Stimulated activated CD8-positive, alpha-beta memory T cell treated with anti-CD3 and anti-CD28 coated beads, Interleukin-7, amount 100 ng/mL, for 4 hours (primary cell): ENCODE measurements at places on chromosomes 7 and 10.

- no peak for DNase-seq
Measured at GRCh38 chr10:93186653-93187052, 113.0 kb downstream of the CYP26A1 start.

DNA sequence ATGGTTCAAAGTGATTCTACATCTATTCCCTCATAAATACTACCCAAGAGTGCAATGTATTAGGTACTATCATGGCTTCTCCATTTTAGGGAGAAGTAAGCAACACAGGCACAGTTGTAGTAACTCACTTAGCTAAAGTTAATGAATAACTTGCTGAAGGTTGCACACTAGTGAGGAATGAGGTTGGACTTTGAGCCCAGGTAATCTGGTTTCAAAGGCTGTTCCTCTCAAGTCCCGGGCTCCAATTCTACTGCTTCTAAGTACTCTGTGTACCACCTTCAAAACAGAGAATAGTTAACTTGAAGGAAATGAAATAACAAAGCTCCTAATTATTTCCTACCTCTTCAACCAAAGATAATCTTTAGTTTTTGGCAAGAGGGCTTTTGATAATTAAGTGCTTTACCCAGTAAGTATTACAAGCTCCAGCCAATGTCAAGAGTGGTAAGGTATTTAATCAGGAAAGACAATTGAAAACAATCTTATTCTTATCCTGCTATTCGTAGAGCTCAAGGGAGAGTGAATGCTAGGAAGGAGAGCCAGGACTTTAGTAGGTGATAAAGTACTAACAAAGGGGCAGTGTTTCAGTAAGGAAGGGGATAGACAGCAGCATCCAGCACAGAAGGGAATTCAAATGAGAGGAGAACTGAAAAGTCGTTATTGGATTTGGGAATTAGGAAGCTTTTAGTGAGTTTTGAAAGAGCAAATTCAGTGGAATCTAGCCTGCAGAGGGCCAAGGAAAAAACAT lies 158.2 kb upstream of the PTPRZ1 start:
- no peak for DNase-seq

GRCh38 chr10:24993237-24993958 lies 22.6 kb downstream of the ENKUR start:
- no peak for DNase-seq

GRCh38 chr10:43689618-43689954 lies 40.9 kb upstream of the ZNF32 start:
- peak; percentile 26 for DNase-seq

GRCh38 chr10:118332948-118333710 lies 9.0 kb downstream of the FAM204A start:
- no peak for DNase-seq

DNA sequence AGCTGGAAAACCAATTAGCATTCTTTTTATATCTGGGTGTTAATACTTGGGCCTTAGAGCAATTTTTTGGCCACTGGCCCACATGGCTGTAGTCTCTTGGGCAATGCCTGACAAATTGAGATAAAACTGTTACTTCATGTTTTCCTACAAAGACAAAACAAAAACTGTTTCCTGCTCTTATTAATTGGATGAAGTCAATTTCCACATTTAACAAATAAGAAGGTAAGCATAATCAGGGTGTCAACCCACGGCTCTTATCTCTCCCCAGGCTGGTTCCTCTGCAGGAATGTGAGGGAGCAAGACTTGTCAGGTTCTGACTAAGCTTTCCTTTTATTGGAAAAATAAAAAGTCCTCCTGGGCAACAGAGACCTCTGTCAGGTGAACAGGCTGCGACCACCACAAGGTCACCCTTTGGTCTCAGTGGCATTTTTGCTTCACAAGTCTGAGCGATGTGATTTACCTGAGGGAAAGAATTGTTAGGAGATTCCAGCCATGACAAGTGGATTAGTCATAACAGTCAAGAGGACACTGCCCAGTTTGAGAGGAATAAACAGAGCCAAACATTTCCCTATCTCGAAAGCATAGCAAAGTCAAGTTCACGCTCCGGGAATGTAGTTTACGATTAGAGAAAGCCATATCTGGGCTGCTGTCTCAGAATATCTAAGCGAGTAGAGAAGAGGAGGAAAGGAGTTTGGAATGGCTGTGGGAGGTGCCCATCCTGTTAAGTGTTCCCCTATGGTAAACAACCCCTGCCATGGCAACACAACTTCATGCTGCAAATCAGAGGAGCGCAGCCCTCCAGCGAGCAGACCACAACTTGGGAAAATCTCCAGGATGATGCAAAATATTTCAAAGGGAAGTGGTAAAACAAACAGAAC lies 144.4 kb downstream of the TES start:
- no peak for DNase-seq

DNA sequence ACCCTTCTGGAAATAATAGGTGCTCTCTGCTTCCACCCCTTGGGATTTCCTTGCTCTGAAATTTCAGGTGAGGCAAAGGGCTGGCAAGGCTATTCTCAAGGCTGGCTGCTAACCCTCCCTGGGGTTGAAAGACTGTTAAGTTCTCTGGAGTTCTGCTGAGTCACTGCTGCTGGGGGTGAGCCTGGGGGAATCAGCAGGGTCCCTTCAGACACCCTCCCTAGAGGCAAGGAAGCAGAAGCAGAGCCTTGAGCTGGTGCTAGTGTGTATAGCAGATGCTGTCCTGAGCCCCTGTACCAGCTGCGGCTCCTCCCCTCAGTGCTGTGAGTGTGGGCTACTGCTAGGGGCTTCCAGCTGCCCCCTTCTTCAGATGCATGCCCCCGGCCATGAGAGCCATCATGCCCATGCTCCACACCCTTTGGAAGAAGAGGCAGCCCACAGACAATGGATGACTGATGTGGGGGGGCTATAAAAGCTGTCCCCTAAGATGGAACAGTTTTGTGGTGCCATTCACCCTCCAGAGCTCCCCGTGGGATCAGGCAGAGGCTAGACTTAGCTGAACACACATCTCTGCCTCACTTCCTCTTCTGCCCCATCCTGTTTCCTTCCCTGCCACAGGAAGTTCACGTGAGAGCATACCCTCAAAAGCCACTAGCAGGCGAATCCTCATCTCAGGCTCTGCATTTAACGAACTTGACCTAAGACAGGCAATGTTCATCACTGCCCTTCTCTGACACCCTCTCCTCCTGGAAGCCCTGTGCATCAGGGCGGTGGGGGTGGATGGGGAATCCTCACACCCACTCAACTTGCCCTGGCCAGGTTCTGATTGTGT lies 91.8 kb downstream of the SH3PXD2A start:
- DNase-seq: no peak

GRCh38 chr10:129883029-129883428 lies 81.0 kb downstream of the EBF3 start:
- no peak for DNase-seq

- DNase-seq: no peak
Measured at GRCh38 chr7:98448766-98449165, 47.9 kb upstream of the BAIAP2L1 start.

- DNase-seq: no peak
Measured at GRCh38 chr7:464454-465401, 54.9 kb downstream of the PDGFA start.

- DNase-seq: no peak
Measured at GRCh38 chr10:100759331-100759730, 13.9 kb downstream of the PAX2 start.

- DNase-seq: no peak
Measured at GRCh38 chr7:106978425-106979420, 65.8 kb upstream of the PRKAR2B start.

GRCh38 chr7:29418056-29418455 lies 145.6 kb upstream of the PRR15 start:
- DNase-seq: no peak

DNA sequence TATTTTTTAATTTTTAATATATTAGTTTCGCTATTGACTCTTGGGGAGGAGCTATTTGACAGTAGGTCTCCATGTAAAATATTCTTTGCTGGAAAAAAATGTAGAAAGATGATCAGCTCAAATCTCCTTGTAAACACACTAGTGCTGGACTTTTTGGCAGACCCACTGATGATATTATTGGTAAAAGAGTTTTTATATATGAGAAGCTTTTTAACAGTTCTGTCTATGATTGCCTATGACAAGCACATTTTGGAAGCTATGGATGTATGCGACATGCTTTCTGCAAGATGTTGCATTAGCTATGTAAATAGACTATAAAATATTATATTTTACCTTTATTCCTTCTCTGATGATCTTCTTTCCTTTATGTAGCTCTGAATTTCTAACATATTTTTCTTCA lies 928.5 kb downstream of the DNAJB9 start:
- DNase-seq: no peak

DNA sequence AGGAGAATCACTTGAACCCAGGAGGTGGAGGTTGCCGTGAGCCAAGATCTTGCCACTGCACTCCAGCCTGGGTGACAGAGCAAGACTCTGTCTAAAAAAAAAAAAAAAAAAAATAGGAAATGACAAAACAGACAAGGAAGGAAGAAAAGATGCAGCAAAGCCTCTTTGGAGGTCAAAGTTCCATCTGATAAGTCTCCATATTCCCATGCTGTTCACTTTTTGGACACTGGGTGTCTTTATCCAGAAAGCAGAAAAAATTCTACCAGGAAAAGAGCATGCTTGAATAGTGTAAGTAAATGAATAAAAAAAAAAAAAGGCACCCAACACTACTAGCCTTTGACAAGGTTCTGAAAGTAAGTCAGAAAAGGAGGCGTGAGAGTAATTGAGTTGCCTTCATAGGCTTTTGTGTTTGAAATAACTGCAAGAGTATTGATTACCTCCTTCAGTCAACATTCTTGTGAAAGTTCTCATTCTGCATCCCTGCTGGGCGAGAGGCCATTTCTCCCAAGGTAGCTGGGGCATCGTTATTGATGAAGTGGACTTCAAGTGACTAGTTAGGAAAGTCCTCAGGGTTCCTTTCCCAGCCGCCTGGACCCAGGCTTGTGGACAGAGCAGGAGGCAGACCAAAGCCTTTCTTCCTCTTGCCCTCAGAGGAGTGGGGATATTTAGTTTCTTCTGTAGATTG lies 133.3 kb upstream of the KIF5B start:
- DNase-seq: no peak

- no peak for DNase-seq
Measured at GRCh38 chr7:95963446-95963990, 191.2 kb downstream of the DYNC1I1 start.

DNA sequence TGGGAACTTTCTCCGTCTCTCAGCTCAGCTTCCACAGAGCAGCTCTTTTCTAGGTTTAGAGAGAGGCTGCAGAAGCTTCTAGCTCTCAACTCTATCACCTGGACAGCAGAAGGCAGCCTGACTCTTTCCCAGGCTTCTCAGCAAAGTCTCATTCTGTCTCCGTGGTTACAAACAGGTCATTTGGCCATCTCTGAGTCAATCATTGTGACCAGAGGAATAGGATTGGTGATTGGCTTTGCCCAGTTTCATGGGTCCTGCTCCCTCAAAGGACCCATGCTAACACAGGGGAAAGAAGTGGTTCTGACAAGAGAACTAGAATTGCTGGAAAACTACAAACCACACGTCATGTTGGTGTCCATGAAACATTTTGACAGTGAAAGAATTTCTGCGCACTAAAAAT lies 43.6 kb downstream of the PRR15 start:
- no peak for DNase-seq

GRCh38 chr7:36742911-36743775 lies 18.8 kb upstream of the AOAH start:
- DNase-seq: no peak

DNA sequence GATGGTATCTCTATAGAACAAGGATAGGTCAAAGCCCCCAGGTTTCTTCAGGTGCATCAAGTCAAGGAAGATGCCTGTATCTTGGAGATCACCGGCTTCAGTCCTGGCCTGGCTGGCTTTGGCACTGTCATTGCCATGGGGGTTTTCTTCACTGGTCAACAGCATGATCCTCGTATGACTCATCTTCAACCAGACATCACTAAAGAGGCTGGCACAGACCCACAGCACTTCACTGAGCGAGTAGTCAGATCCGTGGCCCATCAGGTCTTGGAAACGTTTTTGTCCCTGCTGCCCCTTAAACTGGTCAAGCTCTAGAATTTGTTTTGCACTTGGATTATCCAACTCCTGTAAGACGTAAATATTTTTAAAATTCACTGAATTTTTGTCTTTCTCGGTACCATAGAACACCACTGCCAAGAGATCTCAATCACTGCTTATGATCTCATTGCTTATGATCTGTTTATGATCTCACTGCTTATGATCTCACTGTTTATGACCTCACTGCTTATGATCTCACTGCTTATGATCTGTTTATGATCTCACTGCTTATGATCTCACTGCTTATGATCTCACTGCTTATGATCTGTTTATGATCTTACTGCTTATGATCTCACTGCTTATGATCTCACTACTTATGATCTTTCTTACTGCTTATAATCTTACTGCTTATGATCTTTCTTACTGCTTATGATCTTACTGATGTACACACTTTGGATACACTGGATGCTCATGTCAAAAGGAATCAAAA lies 135.2 kb downstream of the CYP26A1 start:
- no peak for DNase-seq

- no peak for DNase-seq
Measured at GRCh38 chr7:98685541-98685940, 68.5 kb downstream of the NPTX2 start.

DNA sequence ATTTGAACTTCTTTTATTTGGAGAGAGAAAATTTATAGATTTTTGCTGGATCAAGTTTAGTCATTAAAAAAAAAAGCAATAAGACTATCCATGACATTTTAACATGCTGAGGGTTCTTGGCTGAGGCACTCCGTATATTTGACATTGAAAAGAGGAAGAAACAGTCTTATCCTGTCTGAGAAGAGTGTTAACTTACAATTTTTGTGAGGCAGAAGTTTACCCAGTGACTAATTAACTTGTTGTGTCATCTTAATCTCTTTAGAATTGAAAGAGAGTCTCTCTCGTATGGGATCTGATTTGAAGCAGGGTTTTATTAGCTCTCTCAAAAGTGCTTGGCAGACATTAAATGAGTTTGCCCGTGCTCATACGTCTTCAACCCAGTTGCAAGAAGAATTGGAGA lies 39.3 kb downstream of the SEC23IP start:
- no peak for DNase-seq

- DNase-seq: no peak
Measured at GRCh38 chr7:32223071-32223650, 153.0 kb upstream of the PDE1C start.

- no peak for DNase-seq
Measured at GRCh38 chr7:33649476-33650441, 255.6 kb upstream of the BMPER start.

- no peak for DNase-seq
Measured at GRCh38 chr7:28591725-28592349, 179.5 kb downstream of the CREB5 start.

- DNase-seq: no peak
Measured at GRCh38 chr7:17362439-17363105, 64.1 kb downstream of the AHR start.

DNA sequence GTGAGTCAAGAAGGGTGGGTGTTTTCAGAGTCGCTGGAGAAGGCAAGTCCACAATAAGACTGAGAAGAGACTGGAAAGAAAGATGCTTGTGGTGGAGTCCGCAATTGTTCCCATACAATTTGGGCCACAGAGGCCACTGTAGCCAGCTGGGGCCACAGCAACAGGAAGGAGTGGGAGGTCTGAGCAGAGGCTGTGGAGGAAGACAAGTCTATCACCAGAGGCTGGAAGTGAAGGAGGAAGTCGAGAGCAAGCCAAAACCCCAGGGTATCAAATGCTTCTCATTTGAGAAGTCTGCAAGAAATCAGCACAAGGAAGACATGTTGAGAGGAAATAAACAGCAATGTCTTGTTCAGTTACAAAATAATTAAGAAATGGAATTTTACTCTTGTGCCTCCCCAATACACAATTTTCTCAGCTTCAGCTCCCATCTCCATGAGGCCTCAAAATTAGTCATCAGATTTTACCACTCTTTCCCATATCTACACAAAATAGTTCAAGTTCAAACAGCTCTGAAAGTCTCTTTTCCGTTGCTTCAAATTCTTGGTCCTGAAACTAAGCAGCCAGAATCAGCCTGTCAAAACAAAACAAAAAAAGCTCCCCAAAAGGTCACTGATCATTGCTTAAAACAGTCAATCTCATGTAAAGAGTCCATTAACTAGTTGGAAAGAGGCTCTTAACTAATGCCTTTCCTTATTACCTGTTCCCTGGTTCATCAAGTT lies 31.6 kb downstream of the SLC16A12 start:
- no peak for DNase-seq
